Coronary artery (tissue), 2 donors: ENCODE measurements at places on chromosomes 4 and X.

GRCh38 chr4:3190549-3190948 is 58.4 kb upstream of the MSANTD1 start:
- no peak for DNase-seq

DNA sequence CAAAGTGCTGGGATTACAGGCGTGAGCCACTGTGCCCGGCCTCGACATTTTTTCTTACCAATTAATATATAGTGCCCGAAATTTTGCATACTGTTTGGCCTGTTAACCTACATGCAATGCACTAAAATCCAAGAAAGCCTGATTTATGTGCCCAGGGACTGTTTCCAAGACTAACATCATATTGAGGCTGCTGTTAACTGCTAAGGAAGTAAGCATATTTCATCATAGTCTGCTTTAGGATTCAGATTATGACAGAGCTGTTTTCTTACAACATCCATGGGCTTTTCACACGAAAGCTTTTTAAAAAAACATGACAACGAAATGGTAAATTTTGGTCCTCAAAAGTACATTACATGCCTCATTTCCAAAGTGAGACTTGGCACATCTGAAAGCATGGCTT is 84.4 kb downstream of the STOX2 start:
- DNase-seq, result no peak

GRCh38 chr4:7705593-7705992 is 234.1 kb downstream of the AFAP1 start:
- DNase-seq, result no peak

DNA sequence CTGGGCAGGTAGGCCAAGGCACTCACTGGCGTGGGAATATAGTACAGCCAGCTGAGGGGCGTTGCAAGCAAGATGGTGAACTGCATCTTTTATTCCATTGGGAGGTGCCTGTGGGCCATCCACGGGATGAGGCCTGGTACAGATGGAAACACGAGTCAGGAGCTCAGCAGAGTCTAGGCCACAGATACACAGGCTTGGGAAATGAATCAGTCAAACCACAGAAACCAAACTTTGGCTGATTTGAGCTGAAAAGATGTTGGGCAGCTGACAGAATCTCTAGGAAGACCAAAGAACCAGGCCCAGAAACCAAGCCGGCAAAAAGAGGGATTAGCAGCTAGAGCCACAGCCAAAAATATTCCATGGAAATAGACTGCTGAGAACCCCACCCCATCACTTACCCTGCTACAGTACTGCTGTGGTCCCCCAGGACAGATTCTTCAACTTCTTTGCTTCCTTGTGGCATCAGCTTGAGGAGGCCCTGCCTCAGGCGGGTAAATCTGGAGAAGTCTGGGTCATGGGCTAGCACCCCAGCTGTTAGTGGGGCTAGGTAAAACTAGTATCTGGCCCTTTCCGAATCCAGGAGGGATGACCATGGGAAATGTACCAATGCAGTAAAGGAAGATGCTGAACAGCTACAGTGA is 75.4 kb downstream of the TMEM131L start:
- DNase-seq, result no peak

DNA sequence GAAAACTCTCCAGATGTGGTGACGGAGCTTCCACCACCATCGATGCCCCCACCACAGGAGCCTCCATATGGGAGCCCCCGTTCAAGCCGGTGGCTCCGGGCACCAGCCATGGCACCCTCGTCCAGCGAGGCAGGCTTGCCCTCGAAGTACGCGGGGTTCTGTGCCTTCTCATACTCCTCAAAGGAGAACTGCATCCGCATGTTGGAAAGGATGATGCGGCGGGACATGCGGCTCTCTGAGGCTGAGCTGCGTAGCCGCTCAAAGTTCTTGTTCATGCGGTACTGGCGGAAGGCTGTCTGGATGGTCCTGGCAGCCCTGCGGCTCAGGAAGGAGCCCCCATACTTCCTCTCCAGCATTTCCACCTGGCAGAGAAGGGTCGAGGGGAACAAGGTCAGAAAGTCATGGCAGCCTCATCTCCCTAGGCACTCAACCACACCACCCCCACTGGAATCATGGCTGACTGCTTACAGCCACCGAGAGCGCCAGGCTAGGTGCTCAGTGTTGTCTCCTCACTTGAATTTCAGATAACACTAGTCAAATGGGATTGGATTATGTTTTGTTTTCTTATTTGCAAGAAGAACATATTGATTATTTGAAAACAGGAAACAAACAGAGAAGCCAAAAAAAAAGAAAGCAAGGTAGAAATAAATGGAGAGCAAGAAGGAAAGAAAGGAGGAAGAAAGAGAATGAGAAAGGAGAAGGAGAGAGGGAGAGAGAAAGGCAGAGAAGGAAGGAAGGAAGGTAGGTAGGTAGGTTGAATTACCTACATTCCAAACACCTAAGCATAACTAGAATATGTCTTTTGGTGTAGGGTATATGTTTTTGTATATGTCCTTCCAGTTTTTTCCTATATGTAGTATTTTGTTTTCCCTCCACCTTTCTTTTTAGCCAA is 26.6 kb downstream of the IQSEC2 start:
- DNase-seq, result no peak

DNA sequence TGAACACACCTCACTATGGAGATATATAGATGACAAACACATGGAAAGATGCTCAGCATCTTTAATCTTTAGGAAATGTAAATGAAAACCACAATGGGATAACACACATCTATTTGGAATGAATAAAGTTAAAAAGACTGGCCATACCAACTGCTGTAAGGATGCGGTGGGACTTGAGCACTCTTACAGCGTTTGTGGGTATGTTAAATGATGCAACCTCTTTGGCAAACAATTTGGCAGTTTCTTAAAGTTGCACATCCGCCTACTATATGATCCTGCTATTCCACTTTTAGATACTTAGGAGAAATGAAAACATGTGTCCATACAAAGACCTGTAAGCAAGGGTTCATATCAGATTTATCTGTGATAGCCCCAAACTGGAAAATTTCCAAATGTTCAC is 50.7 kb downstream of the MRPL1 start:
- DNase-seq, result no peak
